ENCODE measurements at places on chromosomes 3 and 15.

- DNase-seq = no peak
These were observed 21.3 kb upstream of the CACNA2D2 start for GRCh38 chr3:50524746-50525145.

DNA sequence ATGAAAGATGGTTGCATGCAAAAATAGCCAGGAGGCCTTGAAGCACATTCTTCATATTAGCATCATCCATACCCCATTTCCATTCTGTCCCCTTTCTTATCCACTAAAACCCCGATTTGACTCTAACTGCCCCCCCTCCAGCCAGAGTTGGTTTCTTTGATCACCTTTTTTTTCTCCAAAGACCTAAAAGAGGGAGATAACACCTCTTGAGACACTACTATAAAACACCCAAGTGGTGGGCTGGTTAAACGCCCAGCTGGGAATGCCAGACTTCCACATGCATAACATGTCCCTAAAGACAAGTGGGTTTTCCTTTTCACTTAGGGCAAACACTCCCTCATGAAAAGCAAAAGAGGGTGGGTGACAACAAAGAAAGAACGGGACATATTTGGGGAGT lies 133.9 kb upstream of the WNT5A start:
- DNase-seq = no peak

DNA sequence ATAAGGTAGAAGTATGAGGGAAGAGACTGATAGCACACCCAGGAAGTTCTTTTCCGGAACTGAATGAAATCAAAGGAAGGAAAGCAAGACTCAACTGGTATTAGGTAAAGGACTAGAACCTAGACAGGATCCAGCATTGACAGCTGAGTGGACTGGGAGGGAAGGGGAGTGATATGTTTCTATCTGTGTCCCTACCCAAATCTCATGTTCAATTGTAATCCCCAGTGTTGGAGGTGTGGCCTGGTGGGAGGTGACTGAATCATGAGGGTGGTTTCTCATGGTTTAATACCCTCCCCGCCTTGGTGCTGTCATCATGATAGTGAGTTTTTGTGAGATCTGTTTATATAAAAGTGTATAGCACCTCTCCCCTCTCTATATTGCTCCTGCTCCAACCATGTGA lies 415.9 kb upstream of the KCNMB2 start:
- DNase-seq = no peak

- no peak for DNase-seq
These were observed 21.5 kb downstream of the PFN2 start for GRCh38 chr3:149949181-149949580.

GRCh38 chr3:187264021-187264420 lies 27.5 kb downstream of the MASP1 start:
- no peak for DNase-seq

DNA sequence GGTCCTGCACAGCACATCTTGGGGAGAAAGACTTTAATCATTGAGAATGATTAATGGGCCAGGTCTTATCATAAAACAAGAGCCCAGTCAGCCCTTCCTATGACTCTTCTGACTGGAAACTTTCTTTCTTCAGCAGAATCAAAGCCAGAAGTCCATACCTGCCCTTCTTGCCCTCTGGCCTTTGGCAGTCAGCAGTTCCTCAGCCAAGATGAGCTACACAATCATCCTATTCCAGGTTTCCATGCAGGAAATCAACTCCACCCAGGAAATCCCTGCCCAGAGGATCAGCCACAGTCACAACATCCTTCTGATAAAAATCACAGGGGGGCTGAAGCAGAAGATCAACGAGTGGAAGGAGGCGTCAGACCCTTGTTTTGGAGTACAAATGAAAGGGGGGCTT lies 26.9 kb downstream of the ZNF589 start:
- no peak for DNase-seq

DNA sequence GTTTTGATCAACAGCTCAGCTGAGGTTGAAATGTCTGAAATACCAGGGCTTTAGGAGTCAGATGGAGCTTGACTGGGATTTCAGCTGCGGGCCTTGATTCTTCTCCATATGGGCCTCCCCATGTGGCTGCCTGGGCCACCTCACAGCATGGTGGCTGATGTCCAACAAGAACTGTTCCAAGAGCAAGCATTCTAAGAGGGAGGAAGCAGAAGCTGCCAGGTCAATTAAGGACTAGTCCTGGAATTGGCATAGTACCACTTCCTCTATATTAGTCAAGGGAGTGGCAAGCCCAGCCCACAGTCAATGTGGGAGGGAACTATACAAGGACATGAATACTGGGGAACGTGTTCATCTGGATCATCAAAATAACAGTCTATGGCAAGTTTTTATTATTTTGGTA lies 181.7 kb upstream of the ANKRD28 start:
- no peak for DNase-seq

DNA sequence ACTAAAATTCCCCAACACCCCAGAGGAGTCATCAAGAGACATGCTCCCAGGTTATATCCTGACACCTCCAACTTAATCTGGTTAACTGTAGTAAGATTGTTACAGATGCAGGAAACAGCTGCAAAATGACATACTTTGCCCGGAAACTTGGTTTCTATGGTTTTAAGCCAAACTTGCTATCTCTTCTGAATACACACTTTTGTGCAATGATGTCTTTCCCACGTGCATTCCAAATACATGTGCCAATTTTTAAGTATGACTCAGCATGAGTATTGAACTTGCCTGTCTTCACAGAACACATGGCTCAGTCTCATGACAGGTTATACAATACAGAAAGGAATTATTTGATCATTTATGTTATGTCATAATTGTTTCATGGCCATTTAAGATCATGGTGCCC lies 207.0 kb upstream of the DCBLD2 start:
- no peak for DNase-seq

DNA sequence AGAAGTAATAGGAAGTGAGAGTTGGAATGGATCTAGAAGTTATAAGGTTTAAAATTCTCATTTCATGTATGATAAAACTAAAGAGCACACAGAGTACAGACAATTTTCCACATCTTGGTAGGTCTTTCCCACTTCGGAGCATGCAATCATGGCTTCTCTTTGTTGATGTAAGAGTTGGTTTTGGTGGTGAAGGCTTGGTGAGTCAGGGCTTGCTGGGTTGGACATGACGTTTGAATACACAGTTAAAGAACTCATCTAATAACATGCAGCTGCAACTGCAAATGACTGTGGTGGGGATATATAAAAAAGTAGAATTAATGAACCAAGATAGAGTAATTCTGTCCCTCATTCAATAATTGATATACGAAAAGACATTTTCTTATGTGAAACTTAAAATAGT lies 39.5 kb upstream of the GRM7 start:
- no peak for DNase-seq

Measured in activated T-cell treated with anti-CD3 and anti-CD28 coated beads, Interleukin-2, amount 50 U/mL, for 1 hour (primary cell).